ENCODE measurements at places on chromosomes 7 and 10.

DNA sequence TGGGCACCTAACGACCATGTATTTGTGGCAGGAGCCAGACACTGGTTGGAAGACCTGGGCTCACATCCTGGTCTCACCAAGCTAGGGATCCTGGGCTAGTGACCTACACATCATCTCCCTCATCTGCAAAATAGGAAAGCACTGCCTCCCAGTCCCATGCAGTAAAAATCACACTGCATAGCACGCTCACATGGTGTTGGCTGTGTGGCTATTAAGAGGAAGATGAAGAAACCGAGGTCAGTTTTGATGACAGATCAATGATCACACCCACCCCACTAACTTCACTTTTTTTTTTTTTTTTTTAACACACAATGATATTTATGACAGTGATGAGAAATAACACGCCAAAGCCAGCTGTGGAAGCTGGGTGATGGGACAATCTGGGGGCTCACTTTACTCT lies 146.5 kb downstream of the RNF216 start:
- no peak for DNase-seq

- no peak for DNase-seq
These were observed 189.4 kb downstream of the ELFN1 start for GRCh38 chr7:1859266-1860035.

GRCh38 chr7:36205803-36206202 lies 52.7 kb downstream of the EEPD1 start:
- DNase-seq, result no peak

GRCh38 chr7:70159121-70159520 lies 560.8 kb downstream of the AUTS2 start:
- DNase-seq, result no peak

GRCh38 chr7:47380325-47381133 lies 201.4 kb downstream of the TNS3 start:
- DNase-seq, result peak; percentile 22

DNA sequence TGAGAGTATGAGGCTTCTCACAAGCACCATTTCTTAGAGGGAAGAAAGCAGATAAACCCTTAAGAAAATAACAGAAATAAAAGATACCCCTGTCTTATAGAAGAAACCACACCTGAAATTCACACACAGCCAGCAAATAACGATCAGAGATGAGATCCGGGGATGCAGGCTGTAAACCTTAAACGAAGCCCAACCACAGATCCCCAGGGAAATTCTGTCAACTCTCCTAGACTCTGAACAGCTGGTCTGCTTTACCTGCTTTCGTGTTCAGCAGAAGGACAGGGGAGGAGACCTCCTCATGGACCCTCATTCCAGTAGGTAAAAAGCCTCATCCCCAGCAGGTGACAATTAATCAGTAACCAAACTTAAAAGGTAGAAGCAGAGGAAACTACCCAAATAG lies 45.0 kb downstream of the VOPP1 start:
- no peak for DNase-seq

DNA sequence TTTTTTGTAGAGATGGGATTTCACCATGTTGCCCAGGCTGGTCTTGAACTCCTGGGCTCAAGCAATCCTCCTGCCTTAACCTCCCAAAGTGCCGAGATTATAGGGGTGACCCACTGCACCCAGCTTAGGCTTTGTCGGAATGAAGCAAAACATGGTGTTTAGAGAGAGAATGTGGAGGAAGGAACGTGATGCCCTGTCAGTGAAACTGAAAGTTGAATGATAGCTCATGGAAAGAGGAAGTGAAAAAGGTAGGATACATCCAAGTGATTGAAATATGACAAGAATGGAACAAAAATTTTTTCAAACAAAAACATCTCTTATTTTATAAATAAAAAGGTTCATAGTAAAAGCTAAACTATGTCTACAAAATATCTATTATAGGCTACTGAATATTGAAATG lies 5.9 kb downstream of the AKAP9 start:
- no peak for DNase-seq

DNA sequence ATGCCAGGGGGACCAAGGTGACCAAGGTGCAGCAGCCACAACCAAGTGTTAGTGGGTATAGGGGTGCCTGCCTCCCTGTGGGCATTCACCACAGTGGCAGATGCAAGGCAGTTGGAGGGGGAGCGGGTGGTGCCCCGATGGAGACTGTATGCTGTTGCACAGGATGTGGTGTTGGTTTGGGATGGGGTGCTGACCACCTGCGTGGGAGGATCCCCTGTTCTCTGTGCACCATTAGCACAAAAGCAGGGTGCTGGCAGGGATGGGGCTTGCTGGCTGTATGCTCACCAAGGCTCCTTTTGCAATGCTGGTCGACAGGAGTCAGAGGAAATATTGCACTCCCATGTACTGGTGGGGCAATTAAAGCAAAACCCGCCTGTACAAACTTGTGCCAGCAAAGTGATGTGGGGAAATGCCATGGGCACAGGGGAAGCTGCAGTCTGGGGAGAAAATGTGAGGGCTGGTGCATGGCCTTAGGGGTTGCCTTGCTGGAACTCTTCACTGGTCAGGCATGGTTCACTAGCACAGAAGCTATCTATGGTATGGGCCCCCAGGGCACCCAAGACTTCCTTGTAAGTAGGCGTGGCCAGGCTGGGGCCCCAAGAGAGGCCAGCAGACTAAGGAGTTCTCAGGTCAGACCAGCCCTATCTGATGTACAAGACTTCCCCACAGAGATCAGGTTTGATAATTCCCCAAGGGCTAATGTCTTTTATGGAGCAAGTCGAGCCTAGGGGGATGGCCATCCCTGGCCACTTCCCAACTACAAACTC lies 51.9 kb upstream of the GNAT3 start:
- no peak for DNase-seq

GRCh38 chr7:157538321-157538720 lies 201.5 kb downstream of the DNAJB6 start:
- DNase-seq, result no peak

DNA sequence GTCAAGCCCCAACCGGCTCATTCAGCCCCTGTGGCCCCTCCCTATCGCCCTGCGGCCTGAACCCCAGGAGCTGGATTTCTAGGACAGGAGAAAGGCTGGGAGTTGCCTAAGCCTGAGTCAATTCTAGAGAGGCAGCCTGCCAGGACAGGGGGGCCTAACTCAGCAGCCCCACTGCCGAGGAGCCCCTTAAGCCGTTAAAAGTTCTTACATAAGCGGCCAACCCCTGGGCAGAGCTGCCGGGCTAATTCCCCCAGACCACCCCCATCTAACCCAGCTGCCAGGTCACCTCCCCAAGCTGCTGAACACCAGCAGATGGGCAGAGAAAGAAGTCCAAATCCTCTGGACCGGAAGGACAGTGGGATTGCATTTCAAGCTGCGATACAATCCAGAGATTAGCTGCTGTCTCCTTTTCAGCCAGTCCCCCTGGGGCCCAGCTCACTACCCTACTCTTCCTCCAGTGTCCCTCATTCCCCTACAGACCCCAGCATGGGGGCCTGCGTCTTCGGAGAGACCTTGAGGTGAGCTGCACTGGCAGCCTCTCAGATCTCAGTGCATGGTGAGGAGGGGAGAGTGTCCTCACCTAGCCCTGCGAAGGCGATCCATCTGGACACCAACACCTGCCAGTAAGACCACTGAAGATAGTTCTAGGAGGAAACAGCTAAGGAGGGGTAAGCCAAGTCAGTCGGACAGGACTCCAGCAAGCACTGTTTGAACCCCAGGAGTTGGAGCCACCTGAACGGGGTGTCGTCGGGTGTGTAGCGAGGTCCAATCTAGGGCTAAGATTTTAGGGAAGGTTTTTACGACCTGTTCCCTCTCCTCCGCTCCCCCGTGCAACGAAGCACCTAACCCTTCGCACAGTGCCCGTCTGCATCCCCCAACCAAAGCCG lies 830 bp downstream of the IMPDH1 start:
- DNase-seq, result no peak

- DNase-seq, result no peak
These were observed 261.8 kb upstream of the KLF6 start for GRCh38 chr10:4046712-4047354.

DNA sequence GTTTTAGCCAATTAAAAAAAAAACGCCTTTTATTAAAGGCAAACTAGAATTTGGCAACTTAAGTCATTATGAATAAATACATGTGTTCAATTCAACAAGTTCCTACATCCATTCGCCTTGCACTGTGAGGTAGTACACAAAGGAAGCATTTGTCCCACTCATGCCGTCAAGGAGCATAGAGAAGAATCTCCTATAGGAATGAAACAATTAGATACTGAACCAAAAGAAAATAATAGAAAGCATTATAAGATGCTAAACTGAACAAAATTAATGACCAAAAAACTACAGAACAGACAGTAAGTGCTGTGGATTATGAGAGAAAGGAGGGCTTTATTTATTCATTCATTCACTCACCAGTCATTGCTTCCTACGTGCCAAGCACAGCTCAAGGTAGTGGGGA lies 42.2 kb downstream of the SNX13 start:
- no peak for DNase-seq

DNA sequence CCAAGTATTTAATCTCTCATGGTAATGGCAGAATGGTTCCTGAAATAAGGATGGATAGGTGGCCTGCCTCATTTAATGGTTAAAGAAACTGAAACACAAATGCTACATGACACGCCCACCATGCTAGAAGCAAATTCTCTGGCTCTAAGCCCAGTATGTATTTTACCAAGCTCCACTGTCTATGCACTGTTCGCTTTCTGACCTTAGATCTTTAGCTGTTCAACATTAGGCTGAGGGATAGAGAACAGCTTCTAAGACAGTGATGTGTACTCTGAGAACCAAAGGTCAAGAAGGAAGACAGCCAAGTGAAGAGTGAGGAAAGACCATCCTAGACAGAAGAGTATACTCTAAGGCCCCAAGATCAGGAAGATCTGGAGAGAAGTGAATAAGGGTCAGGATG lies 26.6 kb downstream of the FAM3C start:
- DNase-seq, result no peak

GRCh38 chr10:19194866-19195265 lies 146.3 kb downstream of the MALRD1 start:
- no peak for DNase-seq

DNA sequence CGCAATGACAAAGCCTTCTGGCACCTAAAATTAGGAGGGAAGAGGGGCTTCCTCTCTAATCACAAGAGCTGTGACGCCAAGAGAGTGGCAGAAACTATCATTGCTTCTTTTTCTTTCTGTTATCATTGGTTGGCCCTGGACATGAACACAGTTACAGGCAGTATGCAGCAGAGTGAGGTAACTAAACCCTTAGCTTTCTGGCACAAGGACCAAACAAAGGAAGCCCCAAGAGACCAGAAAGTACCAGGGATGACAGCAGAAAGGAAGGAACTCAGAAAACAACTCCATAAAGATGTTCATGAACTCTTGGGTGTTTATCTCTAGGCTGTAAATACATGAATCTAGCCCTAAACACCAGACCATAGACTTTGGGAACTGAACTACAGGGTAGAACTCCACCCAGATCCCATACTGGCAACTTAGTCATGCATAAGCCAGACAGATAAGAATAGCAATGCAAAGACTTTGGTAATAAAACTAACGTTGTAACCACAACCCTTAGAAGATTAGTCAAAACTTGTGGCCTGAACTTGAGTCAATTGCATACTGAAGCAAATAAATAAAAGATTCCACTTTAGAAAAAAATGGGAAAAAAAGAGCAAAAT lies 195.7 kb upstream of the PTN start:
- no peak for DNase-seq

DNA sequence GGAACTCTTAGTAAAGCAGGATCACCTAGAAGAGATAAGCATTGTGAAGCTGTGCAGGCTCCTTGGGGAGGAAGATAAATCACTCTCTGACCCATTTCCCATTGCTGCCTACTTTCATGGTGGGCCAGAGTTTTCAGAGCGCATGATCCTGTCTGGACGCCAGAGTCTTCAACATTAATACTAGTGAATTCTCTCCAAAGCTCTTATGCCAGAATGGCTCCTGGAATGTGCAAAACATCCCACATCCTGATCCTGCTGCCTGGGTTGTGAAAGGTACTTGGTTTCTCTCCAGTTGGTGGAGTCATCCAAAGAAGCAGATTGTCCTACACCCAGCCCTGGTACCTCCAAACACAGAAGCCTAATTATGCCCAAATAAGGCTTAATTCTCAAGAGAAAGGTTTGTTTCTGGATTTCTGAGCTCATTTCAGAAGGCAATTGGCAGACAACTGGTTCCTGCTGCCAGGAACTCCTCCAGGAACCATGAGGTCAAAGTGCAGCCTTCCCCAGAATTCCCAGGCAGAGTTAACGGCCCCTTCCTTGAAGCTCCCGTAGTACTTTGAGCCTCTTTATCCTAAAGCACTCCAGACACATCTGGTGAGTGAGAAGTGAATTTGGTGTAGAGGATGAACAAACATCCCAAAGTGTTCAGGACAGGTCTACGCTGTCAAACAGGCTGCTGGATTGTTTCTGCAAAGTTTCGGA lies 495.2 kb downstream of the PLXNA4 start:
- DNase-seq, result no peak

DNA sequence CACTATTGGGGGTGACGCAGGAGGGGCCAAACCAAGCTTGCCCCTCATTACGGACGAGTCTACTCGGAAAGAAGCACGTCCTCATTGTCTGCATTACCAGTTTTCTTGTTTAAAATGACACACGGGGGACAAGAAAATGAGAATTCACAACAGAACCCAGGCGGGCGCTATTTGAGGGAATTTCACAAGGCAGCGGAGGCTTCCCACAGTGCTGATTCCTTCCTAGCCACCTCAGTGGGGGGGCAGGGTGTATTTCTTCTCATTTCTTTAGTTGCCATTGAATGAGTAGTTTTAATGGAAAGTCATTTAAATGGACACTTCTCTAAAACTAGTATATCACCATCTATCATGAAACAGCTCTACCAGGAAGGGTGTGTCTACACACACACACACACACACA lies 42.9 kb downstream of the NRAP start:
- no peak for DNase-seq

GRCh38 chr10:106577266-106577665 lies 587.2 kb downstream of the SORCS1 start:
- DNase-seq, result no peak

GRCh38 chr7:157272351-157273207 lies 64.2 kb upstream of the DNAJB6 start:
- no peak for DNase-seq

- DNase-seq, result no peak
These were observed 493.6 kb downstream of the PTPRN2 start for GRCh38 chr7:158094046-158094445.

DNA sequence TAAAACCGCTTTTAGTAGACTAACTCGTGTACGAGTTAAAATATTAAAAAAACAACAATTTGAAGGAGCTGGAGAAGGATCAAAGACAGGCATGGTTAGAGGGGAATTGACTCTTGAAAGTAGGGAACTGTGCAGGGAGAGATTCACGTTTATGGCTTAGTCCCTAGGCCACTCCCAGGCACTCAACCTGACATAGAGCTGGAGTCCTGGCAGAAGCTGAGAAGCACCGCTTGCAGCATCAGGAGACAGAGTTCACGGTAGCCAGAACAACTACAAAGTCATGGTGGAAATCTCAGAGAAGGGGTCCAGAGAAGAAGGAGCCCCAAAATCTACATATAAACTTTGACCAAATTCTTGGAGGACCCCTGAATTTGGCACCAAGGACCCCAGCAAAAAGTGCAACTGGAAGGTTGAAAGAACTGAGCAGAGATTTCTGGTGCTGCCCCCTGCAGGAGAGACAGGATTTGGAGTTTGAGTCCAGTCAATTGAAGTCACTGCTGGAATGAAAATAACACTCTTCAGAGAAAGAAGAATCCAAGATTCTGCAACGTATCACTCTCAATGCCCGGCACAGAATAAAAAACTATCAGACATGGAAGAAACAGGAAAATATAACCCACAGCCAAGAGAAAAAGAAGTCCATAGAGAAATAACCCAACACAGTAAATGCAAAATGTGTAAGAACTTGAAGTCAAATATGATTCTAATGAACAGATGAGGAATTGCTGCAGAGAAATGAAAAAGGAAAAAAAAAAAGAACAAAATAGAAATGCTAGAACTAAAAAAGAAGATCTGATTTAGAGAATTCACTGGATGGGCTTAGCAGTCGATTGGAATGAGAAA lies 493.3 kb upstream of the PODXL start:
- no peak for DNase-seq

Data from NCI-H2029 treated with DMSO at 0.1 percent for 48 hours (cell line).